Brain pericyte (primary cell): ENCODE measurements at places on chromosomes 12 and 14.

DNA sequence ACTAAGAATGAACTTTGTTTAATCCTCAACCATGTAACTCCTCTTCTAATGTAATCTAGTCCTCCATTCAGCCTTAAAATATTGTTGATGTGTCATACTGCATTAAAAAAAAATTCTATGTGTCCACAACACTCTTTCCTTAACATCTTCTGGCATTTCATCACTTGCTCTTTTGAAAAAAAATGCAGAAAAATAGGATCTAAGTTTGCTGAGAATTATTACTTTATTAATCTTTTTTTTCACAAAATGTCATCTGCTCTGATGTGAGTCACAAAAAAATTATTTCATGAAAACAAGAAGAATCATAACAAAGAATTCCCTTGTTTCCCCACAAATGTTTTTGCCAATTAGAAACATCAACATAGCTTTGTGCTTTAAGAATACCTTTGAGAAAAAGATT is 410.1 kb upstream of the MGAT4C start:
- no peak for DNase-seq

DNA sequence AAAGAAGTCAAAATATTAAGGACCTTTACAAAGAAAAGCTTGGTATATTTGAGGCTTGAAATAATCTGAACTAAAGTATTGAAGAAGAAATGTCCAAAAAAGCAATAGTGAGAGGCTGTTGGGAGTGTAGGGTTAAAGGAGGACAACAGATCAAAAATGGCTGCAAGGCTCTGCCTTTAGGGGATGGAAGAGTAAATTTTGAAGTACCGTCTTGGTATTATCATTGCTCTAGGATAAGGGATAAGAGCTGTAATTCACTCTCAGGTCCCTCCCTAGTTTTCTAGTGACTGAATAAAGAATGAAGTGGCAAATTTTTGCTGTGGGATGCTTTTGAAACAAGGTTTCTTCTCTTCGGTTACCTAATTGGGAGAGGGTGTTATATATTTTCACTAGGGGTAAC is 38.7 kb downstream of the LEMD3 start:
- DNase-seq = no peak

GRCh38 chr12:58359084-58359483 is 417.7 kb downstream of the ATP23 start:
- DNase-seq = no peak

DNA sequence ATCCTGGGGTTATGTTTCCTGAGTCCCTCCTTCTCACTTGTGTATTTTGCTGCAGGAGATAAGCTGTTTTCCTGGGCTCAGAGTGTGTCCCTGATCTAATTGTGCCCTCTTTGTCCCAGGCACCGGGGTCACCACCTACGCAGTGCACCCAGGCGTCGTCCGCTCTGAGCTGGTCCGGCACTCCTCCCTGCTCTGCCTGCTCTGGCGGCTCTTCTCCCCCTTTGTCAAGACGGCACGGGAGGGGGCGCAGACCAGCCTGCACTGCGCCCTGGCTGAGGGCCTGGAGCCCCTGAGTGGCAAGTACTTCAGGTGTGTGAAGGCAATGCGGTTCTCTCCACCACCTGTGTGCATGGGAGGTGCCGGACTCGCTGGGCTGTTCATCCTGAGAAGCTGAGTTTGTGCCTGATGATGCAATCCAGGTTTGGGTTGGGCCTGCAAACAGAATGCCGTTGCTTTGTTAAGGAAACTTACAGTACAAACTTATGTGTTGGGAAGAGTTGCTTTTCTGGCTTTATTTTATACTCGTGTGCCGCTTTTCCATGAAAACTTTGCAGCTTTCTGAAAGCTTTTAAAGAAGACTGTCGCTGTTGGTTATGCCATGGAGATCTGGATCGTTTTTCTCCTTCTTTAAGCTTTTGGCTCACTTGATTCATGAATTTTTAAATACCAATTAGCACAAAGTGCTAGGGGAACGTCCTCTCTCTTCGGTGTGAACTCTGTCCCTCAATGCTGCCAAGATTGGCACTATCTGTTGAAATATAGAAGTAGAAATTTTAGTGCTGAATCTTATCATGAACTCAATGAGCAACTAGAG is 27.6 kb downstream of the RDH12 start:
- DNase-seq = no peak

GRCh38 chr14:102469261-102469660 is 40.3 kb downstream of the ANKRD9 start:
- DNase-seq = no peak

- DNase-seq = no peak
Measured at GRCh38 chr14:63840981-63841380, 11.8 kb upstream of the SYNE2 start.

GRCh38 chr12:113318900-113319628 is 15.8 kb downstream of the SLC8B1 start:
- DNase-seq = no peak

GRCh38 chr14:72665259-72665658 is 228.6 kb downstream of the DPF3 start:
- peak; percentile 59 for DNase-seq

GRCh38 chr12:2680676-2681039 is 114.1 kb upstream of the FKBP4 start:
- DNase-seq = no peak

- DNase-seq = no peak
Measured at GRCh38 chr14:59356312-59356711, 108.9 kb downstream of the GPR135 start.

GRCh38 chr14:104203071-104203425 is 64.7 kb downstream of the KIF26A start:
- DNase-seq = no peak

DNA sequence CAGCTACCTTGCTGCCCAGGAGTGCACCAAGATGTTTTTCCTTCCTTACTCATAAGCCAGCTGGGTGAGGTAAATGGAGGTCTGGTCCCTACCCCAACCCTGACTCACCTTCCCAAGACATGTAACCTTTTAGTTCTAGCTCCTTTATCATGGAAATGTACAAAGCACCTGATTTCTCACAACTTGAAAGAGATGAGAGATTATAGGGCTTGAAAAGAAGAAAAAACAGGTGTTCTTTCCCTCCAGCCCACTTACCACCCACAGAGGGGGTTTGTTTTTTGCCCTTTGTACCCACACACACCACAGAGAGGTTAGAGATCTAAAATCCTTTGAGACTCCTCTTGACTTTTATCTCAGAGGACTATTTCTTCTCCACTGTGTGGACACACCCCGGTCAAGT is 21.1 kb downstream of the PLXNC1 start:
- DNase-seq = no peak

DNA sequence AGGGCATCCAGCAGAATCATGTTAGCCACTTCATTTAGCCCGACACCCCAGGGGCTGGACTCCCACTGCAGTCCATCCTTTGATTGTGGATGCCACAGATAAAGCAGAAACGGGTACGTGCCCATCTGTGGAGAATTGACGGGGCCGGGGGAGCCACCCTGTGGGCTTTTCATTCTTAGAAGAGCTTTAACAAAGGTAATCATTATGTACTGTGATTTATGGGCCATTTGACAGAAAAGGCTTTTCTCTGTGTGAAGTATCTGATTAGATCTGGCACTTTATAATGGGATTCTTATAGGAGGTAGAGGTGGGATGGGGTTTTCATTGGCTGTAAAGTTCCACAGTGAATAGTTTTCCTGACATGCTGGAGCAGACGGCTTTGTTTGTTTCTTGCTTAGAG is 40.4 kb downstream of the AACS start:
- no peak for DNase-seq

DNA sequence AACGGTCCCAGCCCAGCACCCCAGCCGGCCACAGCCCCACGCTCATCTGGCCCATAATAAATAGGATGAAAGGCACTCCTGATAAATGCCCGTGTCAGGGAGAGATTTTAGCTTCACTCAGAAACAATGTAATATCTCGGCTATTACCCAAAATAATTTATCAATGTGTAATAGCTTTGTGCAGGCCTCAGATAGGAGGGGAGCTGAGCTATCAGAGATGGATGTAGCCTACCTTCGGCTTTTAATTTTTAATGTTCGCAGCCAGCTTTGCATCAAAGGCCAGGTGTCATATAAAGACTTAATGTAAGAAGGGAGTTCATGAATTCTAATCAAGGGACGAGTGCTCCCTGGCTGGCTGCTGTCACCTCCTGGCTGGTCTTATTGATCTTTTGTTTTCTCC is 171.9 kb downstream of the ESRRB start:
- no peak for DNase-seq

GRCh38 chr14:92846162-92846897 is 52.2 kb downstream of the GOLGA5 start:
- no peak for DNase-seq

DNA sequence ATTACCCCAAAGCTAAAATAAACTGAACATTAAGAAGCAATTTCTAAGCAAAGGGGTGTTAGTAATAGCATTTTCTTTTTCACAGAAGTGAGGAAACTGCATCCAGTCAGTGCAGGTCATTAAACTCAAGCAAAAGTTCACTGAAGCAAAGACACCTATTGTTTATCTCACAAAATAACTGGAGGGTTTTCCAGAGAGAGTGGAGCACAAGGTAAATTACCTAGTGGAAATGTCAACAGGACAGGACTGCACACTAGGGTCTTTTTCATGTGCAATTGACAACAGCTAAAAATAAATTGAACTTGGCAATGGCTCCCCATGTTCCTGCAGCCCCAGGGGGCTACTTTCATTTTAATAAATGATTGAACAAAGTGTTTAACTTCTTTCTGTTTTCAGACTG is 742.0 kb downstream of the GALC start:
- DNase-seq = no peak

DNA sequence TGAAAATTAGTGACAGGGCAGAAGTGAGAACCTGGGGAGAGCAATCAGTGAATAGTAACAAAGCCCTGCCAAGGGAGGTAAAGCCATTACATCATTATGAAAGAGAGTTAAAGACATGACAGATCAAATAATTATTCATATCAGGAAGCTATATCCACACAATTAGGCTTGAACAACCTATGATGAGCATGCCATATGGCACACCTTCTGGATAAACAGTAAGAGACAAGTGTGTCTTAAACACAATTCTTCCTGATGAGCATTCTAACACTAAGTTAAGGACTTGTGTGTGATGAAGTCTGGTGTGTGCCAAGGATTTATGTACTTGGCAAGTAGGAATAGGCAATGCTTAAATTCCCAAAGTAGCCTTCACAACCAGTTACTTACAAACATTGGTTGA is 76.1 kb downstream of the GALNT4 start:
- DNase-seq = no peak

DNA sequence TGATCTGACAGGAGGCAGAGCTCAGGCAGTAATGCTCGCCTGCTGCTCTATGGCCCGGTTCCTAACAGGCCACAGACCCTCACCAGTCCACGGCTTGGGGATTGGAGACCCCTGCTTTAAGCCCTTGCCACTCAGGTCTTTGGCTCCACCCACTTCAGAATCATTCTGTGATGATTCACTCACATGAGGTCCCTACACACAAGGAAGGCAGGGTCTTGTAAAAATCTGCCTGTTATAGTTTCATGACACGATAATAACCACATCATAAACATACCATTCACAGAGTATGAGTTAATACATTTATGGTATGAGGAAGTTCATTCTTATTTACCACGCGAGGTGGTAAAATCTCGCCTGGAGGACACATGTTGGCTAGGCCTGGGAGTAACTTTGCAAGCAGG is 29.0 kb upstream of the MAX start:
- DNase-seq = no peak
